GM13976 (cell line): ENCODE measurements at places on chromosomes 6 and 20.

- DNase-seq: no peak
Observed at GRCh38 chr6:105097288-105097687, 82.5 kb downstream of the POPDC3 start.

DNA sequence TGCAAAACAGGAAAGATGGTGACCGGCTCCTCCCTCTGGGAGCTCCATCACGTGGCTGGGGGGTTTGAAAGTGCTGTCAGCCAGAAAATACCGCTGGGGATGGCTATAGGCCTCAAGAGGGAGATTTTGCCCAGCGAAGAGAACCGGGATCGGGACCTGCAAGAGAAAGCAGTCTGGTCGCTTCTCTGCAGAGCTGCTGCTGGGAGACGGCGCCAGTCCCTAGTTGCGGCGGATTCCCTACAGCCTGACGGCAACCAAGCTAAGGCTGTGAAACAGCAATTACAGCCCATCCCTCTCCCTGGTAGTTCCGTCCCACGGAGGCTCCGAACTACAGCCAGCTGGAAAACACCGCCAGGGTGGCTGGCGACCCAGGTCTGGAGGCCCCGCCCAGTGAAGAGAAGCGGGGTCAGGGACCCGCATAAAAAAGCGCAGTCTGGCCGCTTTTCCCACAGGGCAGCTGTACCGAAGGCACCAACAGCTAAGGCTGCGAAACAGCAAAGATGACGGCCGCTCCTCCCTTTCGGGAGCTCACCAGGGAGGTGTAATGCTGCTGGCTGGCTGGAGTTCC, 238.1 kb upstream of the IRAK1BP1 start:
- DNase-seq: no peak

- DNase-seq: no peak
Observed at GRCh38 chr6:36786055-36786675, 53.1 kb downstream of the CPNE5 start.

GRCh38 chr20:492159-492558, 29.8 kb upstream of the TBC1D20 start:
- DNase-seq: no peak

DNA sequence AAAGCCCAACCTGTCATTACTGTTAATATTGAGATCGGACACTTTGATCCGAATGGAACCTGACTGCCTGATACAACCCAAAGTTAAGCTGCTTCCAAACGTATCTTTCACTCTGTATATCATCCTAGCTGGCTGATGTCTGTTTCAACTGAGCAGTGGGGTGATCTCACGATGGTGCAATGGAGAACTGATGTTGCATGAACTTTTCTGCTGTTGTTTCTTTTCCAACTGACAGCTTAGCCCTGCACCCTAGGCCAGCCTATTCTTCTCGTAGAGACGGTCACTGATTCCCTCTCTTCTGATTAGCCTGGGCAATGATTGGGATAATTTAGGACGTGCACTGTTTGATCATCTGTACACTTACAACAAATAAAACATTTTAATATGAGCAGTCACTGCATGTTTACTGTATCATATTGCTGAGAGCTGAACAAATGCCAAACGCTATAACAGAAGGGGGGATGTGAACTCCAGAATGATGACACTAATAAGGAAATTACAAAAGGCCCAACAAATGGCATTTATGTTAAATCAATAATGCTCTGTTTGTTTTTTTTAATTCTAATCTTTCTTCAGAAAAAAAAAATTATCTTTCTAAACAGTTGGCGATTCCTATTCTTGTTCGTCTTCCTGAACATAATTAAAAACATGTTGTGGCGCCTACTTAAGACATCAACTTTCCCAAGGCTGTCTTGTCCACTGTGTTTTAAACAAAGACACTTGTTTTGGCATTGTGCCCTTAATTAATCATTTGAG, 184.8 kb downstream of the ZNF217 start:
- DNase-seq: no peak

- no peak for DNase-seq
Observed at GRCh38 chr6:152117156-152118133, 310.0 kb downstream of the ESR1 start.

GRCh38 chr6:108174371-108175175, 8.8 kb downstream of the NR2E1 start:
- peak; percentile 61 for DNase-seq

- DNase-seq: no peak
Observed at GRCh38 chr20:23246717-23247664, 103.6 kb upstream of the NXT1 start.
